Activated gamma-delta T cell treated with anti-CD3 and anti-CD28 coated beads, Interleukin-2, amount 50 U/mL, for 16 hours (primary cell): ENCODE measurements at places on chromosomes 2 and 18.

GRCh38 chr2:26720322-26721114 lies 28.0 kb downstream of the KCNK3 start:
- DNase-seq = no peak

DNA sequence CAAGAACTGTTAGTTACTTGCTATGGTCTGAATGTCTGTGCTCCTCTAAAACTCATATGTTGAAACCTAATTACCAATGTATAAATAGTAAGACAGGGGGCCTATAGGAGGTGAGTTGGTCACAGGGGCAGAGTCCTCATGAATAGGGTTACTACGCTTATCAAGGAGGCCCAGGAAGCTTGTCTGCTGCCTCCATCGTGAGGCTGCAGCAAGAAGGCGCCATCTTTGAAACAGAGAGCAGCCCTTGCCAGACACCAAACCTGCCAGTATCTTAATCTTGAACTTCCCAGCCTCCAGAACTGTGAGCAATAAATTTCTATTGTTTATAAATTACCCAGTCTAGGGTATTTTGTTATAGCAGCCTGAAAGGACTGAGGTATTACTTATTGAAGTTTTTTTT lies 79.1 kb downstream of the TGIF1 start:
- DNase-seq = no peak

DNA sequence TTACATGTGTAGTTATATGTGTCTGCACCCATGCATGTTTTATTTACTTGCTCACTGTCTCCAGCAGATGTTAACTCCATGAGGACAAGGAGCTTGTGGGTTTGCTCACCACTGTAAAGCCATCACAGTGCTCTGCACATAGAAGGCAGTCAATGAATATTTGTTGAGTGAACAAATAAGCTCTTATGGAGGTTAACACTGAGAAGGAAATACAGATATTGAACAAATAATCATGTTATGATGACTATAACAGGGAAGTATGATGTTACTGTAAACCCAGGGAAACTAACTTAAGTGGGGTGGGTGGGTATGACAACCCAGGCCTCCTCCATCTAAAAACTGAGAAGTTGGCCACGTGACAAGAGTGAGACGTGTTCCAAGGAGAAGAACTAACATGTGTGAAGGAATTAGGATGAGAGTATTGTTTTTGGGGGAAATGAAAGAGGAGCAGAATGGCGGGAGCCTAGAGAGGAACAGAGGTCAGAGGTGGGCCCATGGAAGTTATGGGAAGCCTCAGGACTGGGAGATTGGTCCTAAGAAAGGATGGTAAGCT lies 6.0 kb upstream of the FAM117B start:
- DNase-seq = no peak

GRCh38 chr2:171244970-171245782 lies 84.5 kb upstream of the TLK1 start:
- DNase-seq = no peak

GRCh38 chr18:76619261-76619620 lies 124.2 kb upstream of the ZNF516 start:
- DNase-seq = no peak

DNA sequence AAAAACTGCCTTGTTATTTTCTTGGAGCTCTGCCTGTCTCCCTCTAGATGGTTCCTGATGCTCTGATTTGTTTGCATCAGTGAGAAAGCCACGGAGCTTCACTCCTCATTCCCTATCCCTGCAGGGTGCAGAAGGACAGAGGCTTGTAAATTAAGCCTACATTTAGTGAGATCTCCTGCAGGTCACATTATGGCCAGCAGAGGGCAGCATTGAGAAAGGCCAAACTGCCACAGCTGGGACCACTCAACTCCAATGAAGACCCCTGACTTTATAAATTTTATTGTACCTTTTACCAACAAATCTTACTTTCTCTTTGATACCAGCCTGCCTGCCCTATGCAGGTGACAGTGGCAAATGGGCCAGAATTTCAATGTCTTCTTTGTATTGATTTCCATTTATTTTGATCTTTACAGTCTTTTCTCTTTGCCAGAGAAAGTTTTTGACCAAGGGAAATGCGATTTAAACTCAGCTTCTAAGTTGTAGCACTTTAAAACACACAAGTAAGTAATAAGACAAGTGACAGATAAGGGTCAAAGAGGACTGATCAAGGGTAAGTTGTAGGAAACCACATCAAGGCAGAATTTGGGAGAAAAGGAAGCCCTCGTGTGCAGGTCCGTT lies 1029.1 kb upstream of the KLHL29 start:
- no peak for DNase-seq

- DNase-seq = peak; percentile 38
These were observed 1.0 kb downstream of the RTN4 start for GRCh38 chr2:55049043-55049820.

DNA sequence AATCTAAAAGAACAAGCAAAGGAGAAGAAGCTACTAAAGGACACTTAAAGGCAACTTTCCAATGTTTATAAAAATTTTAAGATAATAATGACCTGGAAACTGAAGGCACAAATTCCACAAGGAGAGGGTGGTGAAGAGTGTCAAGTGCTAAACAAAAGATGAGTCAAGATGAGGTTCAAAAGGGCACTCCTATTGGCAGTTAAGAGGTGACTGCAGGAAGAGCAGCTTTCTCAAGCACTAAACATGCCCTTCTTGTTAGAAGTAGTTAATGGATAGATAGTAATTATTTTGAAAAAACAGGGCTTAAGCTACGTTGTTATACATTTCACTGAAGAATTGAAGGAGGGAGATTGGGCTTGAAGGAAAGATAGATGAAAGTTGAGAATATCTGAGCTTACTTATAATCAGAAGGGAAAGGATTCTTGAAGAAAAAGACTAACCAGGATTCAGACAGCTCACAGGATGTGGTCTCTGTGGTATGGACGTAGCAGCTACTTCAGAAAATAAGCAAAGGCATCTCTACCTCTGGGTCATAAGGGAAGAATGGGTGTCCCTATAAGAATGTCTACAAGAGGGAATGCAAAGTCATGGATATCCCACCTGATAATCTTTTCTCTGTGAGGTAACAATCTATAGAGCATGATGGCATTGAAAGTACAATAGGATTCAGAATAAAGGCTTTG lies 454.7 kb upstream of the SLC39A10 start:
- DNase-seq = no peak

DNA sequence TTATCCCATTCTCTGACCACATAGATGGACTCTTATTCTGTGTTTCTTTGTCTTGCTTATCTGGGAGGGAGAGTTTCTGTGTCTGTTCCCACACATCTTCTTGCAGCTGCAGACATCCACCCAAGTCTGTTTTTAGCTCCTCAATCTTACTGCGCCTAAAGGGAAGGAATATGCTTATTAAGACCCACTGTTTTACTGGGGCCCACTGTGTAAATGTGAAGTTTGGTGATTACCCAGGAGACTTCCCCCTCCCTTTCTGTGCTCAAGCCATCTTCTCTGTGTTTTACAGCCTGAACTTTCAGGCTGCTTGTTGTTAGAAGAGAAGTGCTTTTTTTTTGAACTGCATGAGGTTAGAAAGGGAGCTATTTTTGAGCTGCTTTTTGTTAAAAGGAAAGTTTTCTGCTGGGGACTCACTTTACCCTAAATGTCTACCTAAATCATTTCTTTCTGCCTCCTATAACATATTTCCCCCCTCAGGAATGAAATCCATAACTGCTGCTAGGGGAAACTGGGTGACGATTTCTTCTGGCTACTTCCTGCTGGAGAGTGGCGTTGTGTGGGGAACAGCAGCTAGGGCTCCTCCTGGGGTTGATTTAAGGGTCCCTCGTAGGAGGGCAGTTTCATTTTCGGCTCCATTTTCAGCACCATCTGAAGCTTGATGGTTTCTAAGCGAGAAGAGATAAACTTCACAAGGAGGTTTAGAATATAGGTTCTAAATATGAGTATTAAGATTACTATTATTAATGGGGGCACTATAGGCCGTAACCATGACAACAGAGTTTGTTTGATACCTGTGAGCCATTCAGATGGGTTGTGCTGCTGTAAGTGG lies 39.5 kb upstream of the GMCL1 start:
- DNase-seq = no peak

DNA sequence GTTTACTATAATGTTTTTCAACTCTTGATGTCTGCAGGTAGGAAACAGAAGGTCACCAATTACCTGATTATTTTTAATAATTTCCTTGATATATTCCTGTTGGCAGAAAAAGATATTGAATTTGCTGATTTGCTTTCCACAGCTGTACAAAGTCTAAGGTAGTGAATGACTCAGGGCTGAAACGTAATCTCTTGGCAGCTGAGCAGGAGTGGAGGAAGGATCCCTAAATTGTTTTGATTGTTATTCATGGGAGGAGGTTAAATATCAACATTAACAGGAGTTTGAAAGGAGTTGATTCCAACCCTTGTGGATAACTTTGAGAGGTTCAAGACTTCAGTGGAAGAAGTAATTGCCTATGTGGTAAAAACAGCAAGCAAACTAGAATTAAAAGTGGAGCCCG lies 345.2 kb upstream of the SLC8A1 start:
- no peak for DNase-seq

DNA sequence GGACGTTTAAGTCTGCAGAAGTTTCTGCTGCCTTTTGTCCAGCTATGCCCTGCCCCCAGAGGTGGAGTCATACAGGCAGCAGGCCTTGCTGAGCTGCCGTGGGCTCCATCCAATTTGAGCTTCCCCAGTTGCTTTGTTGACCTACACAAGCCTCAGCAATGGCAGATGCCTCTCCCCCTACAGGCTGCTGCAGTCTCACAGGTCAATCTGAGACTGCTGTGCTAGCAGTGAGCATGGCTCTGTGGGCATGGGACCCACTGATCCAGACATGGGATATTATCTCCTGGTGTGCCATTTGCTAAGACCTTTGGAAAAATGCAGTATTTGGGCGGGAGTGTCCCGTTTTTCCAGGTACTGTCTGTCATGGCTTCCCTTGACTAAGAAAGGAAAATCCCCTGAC lies 726.0 kb downstream of the ERBB4 start:
- DNase-seq = no peak

DNA sequence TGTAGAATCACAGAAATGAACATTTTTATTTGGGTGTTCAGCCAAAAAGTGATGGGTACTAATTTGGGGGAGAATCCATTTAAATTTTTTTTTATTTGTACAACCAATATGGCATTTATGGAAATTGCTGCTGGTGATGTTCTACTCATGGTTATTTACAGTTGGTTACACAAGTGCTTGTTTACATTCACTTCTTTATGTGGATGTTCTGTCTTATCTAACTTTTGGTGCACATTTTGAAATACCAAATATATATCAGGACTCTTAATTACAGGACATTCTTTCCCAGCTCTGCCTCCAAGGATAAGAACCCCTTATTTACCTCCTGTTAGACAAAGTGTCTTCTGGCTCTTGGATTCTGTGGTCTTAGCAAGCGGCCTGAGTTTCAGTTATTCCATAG lies 35.2 kb downstream of the NEMP2 start:
- DNase-seq = no peak

DNA sequence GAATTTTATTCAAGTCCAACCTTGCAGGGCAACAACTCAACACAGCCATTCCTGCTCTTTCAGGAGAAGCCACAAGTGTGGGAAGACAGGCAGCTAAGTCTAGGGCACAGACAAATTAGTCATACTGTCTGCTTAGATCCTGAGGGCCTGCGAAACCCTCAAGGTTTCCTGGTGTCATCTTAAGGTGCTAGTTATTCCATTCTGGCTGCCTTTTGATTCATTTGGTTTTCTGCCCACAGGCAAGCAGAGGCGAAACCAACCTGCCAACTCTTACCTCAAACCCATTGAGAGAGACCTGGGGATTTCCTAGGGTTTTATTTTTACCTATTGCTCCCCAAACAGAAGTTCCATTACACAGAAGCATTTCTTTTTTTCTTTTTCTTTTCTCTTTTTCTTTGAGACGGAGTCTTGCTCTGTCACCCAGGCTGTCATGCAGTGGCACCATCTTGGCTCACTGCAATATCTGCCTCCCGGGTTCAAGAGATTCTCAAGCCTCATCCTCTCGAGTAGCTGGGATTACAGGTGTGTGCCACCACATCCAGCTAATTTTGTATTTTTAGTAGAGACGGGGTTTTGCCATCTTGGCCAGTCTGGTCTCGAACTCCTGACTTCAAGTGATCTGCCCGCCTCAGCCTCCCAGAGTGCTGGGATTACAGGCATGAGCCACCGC lies 23.7 kb upstream of the SCYGR1 start:
- peak; percentile 5 for DNase-seq

DNA sequence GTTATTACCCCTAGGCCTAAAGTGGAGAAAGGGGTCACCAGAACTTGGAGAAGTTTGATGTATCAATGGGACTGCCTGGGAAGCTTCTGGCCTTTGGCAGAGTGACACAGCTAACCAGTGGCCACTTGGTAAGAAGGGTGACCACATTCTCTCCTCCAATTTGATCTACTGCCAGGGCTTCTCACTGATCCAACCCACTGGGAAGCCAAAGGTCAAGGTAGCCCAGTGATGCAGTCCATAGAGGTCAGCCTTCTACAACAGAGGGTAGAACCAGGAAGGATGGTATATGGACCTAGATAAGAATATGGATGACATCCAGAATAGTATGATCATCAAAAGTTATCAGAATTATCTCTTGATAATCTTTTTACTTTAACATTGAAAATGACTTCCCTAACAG lies 493.6 kb downstream of the NYAP2 start:
- no peak for DNase-seq

- no peak for DNase-seq
These were observed 10.3 kb downstream of the KHK start for GRCh38 chr2:27096748-27097297.

DNA sequence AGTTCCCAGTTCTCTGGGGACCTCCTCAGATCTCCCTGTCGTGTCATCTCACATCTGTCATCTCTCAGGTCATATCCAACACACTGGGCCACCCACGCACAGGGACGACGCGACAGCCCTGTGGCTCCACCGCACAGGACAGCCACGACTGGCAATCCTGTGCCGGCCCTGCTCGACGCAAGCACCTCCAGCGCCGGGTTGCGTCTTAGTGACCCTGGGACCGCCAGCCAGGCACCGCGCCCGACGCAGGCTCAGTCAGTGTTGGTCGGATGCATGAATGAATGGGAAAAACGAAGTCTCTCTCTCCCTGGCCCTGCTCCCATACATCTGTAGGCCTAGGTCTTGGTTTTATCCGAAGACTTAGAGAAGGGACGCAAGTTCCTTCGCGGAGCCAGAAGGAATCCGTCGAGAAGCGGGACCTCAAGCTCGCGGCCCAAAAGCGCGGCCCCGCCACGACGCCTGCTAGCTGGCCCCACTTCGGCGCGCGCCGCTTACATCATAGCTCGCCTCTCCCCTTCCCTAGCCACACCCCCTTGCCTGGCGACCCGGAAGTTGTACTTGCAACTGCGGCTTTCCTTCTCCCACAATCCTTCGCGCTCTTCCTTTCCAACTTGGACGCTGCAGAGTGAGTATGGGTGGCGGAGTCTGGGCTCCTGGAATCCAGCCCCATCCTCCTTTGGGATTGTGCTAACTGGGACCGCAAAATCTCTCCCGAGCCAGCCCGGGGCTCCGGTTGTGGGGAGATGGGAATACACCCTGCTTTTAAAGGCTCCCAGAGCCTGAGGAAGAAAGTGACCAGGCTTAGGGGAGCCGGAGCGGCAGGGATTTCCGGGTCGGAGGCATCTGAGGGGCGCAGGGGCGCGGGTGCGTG lies at the start of gene RPL31:
Gene RPL31, plus strand, starts transcription at position 599 of the 871 bp plus-strand sequence. CDS start 413 bp downstream, outside the sequence.
- DNase-seq = peak; percentile 93
